ENCODE measurements at places on chromosomes 2 and 18. TPM values are rescaled to one million over a fixed set of nuclear protein-coding genes. Genes with fewer than 3 reads are reported as not detected.

ABHD3 gene
- 23.4 TPM for total RNA-seq

DNA sequence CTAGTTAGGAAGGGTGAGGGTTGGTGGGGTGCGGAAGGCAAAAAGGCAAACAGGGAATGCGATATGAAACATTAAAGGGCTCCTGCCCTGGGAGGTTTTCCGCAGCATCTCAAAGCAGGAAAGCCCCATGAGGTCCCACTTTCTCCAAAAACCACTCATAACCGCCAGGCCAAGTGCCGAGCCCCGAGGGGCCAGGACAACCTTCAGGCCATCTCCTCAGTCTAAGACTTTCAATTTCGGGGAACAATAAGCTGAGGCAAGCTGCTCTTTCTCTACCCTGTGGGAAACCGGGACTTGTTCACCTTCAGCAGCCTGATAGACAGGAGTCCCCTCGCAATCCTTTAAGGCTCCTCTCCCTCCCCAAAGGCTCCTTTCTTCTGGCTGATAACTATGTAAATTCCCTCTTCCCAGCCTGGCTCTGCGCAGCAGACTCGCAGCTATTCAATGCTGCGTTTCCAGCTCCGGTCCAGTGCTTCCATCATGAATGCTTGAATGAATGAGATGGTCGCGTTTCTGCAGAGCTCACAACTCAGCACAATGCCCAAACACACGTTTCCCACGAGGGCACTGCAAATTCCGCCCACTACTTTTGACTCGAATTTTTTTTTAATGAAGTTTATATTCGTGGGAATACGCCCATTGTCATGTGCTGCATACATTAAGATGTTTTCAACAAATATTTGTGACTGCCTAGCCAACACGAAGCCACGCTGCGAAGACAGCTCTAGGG lies 1.4 kb downstream of the LAMA1 start:
- DNase-seq = no peak

DRC1 gene
- total RNA-seq = 4.7 TPM

TMEM182 gene
- total RNA-seq = 12.9 TPM

DNA sequence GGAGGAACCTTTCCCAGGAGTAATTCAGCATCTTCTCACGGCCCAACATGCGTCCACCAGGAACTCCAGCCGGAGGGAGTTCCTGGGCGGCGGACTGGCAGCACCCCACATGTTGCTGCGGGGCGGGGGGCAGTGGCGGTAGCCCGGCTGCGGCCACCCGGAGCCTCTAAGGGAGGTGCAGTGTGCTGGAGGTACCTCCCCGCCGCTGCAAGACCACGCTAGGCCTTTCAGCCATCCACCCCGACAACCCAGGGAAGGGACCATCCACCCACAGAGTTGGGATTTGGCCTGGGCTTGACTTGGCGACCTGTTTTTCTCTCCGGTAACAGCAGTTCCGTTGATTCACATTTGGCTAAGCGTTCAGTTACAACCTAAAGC lies 625 bp downstream of the LYPD6 start:
- DNase-seq = peak; percentile 2

- no peak for DNase-seq
Observed at GRCh38 chr2:69154106-69154505, 141.1 kb downstream of the ANTXR1 start.

DNA sequence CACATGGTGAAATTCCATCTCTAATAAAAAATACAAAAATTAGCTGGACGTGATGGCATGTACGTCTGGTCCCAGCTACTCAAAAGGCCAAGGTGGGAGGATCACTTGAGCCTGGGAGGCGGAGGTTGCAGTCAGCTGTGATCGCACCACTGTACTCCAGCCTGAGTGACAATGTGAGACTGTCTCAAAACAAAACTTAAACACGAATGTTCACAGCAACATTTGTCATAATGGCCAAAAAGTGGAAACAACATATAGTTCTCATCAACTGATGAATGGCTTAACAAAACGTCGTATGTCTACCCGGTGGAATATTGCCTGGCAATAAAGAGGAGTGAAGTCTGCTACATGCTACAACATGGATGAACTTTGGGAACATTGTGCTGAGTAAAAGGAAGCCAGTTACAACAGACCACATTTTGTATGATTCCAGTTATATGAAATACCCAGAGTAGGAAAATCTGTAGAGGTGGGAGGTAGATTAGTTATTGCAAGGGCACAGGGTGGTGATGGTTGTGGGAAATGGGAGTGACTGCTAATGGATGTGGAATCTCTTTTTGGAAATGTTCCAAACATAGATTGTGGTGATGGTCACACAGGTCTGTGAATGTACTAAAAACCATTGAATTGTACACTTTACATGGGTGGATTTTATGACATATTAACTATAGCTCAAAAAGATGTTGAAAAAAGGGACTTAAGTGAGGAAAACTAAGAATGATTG lies 478.2 kb downstream of the PTPRM start:
- no peak for DNase-seq

GRCh38 chr18:13173578-13174145 lies 44.9 kb upstream of the LDLRAD4 start:
- DNase-seq = no peak

- DNase-seq = no peak
Observed at GRCh38 chr2:107072150-107072940, 186.4 kb upstream of the ST6GAL2 start.

B3GNT7 gene
- total RNA-seq = 14.0 TPM

GRCh38 chr18:59990121-59990823 lies 90.5 kb downstream of the PMAIP1 start:
- no peak for DNase-seq

AGFG1 gene
- total RNA-seq = 82.8 TPM
